Aortic smooth muscle cell (primary cell): ENCODE measurements at places on chromosomes 1 and 21. TPM values are rescaled to one million over a fixed set of nuclear protein-coding genes. Genes with fewer than 3 reads are reported as not detected.

SHISA4 gene
- total RNA-seq: 13.9 and 19.8 TPM in 2 replicates

CFAP298 gene
- total RNA-seq: 23.9 and 31.3 TPM in 2 replicates

ZBTB40 gene
- total RNA-seq: 6.5 and 7.0 TPM in 2 replicates

GABPA gene
- 26.2 and 27.2 TPM in 2 replicates for total RNA-seq

ST6GALNAC3 gene
- 0.44 and 0.92 TPM in 2 replicates for total RNA-seq

PDPN gene
- total RNA-seq: 0.06 TPM in 1 of 2 replicates, not detected in the other

PADI3 gene
- total RNA-seq: not detected in 2 replicates

FCRL2 gene
- not detected in 2 replicates for total RNA-seq

STRIP1 gene
- total RNA-seq: 47.1 and 47.4 TPM in 2 replicates

PROK1 gene
- not detected in 2 replicates for total RNA-seq

DMRTA2 gene
- 0.12 and 0.13 TPM in 2 replicates for total RNA-seq

RPTN gene
- total RNA-seq: not detected in 2 replicates

NASP gene
- 33.4 and 51.8 TPM in 2 replicates for total RNA-seq

S100A7A gene
- not detected in 2 replicates for total RNA-seq

SPAG17 gene
- total RNA-seq: not detected in 2 replicates

PLA2G4A gene
- total RNA-seq: 97.8 and 130 TPM in 2 replicates

RAB3B gene
- total RNA-seq: 0.53 and 1.2 TPM in 2 replicates

DIO1 gene
- total RNA-seq: not detected in 2 replicates

ADAMTS4 gene
- 4.2 and 7.5 TPM in 2 replicates for total RNA-seq

CFAP141 gene
- not detected in 2 replicates for total RNA-seq

INSRR gene
- total RNA-seq: under 0.01 TPM in 1 of 2 replicates, not detected in the other

KISS1 gene
- not detected in 2 replicates for total RNA-seq

ALX3 gene
- total RNA-seq: not detected in 2 replicates
